Caki2 (cell line): ENCODE measurements at places on chromosomes 7 and 10. TPM values are rescaled to one million over a fixed set of nuclear protein-coding genes. Genes with fewer than 3 reads are reported as not detected.

DNA sequence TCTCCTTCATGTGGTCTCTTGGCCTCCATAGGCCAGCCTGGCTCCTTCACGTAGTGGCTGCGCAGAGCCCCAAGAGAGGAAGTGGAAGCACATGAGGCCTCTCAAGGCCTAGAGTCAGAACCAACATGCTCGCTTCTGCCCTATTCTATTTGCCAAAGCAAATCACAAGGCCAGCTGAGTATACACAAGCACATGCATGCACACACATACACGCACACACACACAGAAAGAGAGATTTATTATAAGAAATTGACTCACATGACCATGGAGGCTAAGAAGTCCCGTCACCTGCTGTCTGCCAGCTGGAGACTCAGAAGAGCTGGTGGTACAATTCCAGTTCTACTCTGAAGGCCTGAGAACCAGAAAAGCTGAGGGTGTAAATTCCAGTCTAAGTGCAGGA, 64.3 kb upstream of the NRP1 start:
- no peak for DNase-seq

DNA sequence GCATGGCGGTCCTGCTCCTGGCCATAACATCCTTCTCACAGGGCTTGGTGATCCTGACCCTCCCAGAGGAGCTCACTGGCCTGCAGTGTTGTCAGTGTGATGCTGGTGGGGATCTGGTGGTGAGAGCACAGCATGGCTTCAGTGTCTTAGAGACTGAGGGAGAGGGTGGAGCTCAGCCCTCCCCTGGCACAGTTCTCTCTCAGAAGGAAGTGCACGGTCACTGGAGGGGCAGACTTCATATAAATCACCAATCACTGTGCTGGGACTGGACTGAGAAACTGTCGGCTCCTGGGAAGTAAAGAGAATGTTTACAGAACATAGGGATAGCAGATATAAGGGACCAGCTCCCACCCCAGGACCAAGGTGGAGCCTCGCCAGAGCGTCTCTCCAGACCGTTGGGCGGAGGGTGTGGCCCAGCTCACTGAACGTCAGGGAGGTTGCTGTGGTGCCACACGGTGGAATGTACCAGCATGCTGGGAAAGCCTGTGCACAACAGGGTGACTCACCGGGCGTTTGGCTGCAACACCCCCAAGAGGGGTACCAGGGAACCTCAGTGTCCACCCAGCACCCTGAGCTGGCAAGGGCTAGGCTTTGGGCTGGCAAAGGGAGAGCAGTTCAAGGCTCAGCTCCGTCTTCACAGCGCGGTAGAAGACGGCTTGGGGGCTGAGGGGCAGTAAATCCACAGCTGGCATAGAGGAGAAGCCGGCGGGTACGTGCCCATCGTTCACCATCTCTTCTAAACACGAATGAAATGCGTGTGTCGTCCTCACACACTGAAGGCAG, 8.8 kb upstream of the GET4 start:
- DNase-seq, result peak; percentile 98

GRCh38 chr7:133082390-133082766, 488 bp upstream of the CHCHD3 start:
- no peak for DNase-seq

- no peak for DNase-seq
Observed at GRCh38 chr10:88652616-88653015, 11.6 kb upstream of the LIPF start.

NOD1 gene
- 10.3 and 22.4 TPM in 2 replicates for total RNA-seq

GRCh38 chr7:47561715-47562446, 20.0 kb downstream of the TNS3 start:
- no peak for DNase-seq

GNGT1 gene
- not detected in 2 replicates for total RNA-seq
